GM13976 (cell line): ENCODE measurements at places on chromosomes 7 and 10.

DNA sequence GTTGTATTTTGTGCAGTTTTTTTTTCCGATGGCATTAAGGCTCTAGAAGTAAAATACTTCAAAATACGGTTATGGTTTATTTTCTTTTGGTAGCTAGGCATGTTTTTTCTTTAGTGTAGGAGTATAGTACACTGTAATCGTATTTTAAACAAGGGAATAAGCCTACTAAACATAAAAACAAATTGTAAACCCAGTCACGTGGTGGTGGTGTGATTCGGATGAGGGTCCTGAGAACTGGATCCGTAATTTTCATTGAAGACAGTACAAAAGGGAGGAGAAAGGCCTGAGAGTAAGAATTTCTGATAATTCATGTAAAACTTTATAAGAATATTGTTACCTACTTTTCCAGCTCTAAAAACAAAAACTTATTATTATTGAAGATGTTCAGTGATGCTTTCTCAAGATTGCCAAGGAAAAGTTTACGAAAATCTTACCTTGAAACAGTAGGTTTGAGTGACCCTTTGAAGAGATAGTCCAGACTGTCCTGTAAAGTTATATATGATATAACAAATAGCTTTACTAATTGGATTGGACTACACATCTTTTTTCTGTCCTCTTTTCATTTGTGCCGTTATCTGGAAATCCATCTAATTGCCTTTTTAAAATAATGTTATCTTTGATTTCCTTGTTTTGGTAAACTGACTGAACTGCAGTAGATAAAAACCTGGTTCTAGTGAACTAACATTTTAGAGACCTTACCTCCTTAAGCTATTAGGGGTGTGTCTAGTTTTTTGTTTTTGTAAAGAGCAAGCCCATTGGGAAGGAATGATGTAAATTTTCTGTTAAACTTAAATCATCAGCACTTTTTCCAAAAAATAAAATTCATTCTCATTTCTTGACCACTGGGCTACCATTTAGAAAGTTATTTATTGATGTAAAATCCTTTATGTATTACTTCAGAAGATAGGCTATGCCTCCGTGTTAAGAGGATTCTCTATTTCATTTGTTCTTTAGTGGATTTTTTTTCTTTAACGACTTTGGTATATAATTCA lies 1.0 kb upstream of the PBLD start:
- DNase-seq = no peak

DNA sequence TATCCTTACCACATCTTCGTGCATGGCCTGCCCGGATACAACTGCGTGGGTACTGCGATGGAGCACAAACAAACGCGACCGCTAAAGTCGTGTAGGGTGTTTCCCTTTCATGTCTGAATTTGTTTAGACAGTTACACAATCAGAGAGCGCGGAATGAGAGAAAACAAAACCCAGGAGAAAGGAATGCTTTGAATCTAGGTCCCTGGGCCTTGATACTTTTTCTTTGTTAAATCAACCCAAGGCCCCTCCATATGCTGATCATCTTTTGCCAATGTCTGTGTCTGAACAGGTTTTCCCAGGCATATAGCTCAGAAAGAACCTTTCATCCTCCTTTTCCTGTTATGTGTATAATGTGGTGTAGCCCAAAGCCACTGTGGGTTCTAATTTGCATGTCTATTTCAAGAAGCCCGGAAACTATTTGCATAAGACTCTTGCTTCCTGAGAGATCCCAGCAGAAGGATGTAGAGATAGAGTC lies 145.8 kb downstream of the FRMD4A start:
- peak; percentile 66 for DNase-seq

GRCh38 chr10:67802767-67803538 lies 35.0 kb downstream of the DNAJC12 start:
- DNase-seq = no peak

DNA sequence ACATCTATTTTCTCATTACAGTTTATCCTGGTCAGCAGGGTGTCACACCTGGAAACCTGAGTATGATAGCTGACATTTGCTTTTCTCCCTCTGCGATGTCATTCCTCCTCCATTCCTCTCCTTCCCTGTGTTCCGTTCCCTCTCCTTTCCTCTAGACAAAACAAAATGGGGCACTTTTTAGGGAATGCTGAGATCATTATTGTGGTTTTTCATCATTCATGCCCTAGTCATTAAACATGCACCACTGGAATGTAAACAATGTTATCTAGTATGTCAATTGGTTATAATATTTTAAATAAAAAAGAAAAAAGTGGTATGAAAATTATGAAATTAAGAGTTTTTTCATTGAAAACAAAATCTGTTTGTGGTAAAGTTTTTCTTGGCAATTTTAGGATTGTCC lies 132.6 kb downstream of the MAPK8 start:
- DNase-seq = no peak

- DNase-seq = no peak
These were observed 21.8 kb upstream of the LRRC4 start for GRCh38 chr7:128053023-128053422.

DNA sequence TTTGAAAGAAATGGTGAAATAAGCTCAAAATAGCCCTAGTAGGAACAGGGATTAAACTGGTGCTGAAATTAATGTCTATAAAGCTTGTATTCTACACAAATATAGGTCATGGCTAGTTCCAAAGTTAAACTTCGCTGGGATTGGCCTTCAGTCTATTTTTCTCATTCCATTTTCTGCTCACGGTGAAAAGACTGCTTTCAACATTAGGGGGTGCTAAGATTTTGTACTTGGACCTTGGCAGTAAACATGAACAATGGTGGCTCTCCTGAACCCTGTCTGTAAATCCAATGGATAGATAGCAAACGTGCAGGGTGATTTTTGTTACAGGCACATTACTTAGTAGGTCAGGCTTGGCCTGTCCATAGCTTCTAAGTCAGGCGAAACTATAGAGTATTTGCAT lies 36.0 kb upstream of the RSU1 start:
- peak; percentile 16 for DNase-seq

DNA sequence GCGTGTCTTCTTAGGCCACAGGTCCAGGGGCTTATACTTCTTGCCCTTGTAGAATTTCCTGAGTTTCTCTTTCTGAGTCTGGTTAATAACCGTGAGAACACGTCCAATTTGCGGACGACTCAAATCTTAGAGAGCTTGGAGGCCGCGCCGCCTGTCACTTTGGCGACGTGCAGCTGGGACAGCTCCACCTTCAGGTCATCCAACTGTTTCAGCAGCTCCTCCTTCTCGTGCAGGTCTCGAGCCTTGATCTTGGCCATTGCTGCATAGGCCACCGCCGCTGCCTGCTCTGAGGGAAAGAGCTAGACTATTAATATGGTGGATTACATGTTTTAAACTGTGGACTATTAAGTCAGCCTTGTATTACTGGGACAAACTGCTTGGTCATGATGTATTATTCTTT lies 26.9 kb downstream of the EVX1 start:
- DNase-seq = no peak

DNA sequence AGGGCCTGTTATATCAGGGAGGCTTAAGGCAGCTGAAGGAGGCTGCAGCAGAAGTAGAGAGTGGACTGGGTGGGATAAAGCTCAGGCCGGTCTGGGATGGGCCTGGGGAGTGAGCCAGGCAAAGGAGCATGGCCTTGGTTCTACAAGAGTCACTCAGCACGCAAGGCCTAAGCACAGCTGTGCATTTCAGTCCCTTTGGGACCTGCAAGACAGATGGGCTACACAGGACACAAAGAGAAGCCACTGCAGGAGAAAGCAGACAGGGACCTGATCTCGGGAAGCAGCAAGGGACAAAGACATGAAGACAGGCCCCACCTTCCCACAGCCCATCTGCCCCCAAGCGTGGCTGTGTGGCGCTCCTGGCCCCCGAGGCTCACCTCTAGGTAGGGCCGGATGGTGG lies 29.4 kb downstream of the RRP12 start:
- DNase-seq = no peak

DNA sequence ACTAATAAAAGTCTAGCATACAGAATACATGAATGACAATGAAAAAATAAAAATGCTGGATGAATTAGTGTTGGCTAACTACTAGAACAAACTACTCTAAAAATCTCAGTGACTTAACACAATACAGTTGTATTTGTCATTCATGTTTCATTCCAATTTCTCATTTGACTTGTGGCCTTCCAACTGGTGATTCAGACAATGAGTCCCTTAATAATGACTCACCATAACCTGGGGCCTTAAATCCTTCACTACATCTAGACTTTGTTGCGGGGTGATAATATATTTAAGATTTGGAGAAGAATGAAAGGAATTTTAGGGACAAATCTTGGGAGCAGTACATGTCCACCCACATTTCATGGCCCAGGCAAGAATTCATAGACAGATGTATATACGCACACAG lies 90.5 kb upstream of the POM121L12 start:
- no peak for DNase-seq

GRCh38 chr7:70590126-70590854 lies 541.7 kb upstream of the GALNT17 start:
- DNase-seq = no peak

DNA sequence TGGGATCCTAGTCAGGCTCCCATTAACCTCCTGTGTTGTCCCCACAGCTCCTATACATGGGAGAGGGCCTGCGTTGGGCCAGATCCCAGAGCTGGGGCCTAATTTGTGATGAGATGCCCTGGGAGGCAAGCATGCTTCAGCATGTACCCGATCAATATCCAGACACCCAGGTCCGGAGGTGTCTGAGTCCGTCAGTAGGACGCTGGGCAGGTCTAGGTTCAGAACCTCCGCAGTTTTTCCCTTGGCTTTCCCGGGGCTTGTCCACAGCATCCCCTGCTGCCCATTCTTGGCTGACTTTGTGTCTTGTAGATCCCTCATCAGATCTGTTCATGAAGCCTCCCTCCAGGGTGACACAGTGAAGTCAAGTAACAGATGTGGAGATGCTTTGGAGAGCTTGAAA lies 32.7 kb upstream of the RBAK start:
- DNase-seq = no peak

DNA sequence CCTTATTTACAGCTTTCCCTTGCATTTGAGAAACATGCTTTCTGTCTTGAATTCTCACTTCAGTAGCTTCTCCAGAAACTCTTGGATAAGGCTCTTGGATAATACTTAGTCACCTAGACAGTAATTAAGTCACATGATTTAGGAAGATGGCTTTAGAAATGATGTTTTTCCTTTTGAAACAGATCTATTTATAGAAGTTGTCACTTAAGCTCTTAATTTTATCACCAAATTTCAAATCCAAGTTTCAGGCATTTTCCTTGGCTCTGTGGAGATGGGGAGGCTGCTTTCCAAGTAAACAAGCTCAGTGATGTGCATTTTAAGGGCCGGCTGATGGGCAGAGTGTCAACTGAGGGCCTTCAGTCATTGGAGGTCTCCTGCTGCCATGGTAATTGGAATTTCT lies 130.3 kb downstream of the SRI start:
- DNase-seq = no peak

DNA sequence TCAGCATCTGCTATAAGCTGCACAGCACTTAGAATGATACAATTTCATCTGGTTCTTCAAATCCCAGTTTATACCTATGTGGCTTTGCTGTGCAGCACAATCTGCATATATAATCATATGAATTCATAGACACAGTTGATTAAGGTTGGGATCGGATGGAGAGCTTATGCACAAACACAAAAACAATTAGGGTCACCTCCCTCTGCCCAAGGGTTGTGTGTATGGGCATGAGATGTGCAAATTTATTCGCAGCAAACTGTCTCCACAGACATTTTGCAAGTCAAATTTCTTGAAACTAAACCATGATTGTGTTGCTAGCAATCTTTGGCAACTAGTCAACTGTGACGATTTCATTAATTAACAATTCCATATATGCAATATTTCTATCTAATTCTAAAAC lies 955.7 kb downstream of the SORCS3 start:
- no peak for DNase-seq

GRCh38 chr10:48981310-48981907 lies 41.8 kb upstream of the LRRC18 start:
- peak; percentile 78 for DNase-seq

- DNase-seq = no peak
These were observed 210.6 kb downstream of the TCF7L2 start for GRCh38 chr10:113160641-113161040.

DNA sequence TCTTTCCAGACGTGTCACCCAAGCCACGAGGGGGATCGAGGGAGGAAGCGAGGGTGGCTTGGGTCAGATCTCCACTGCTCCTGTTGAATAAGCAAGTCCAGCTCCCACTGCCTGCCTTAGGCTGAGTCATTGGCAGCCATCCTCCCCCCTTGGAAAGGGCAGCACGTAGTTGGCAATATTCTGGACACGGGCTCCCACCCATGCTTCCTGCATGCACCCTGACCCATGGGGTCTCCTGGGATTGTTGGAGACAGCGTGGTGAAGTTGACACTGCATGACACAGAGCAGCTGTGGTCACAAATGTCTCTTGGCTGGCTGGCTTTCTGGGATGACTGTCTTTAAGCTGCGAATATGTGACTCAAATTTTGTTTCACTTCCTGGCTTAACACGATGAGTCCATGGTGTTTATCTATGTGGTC lies 11.2 kb downstream of the BTBD16 start:
- DNase-seq = no peak

DNA sequence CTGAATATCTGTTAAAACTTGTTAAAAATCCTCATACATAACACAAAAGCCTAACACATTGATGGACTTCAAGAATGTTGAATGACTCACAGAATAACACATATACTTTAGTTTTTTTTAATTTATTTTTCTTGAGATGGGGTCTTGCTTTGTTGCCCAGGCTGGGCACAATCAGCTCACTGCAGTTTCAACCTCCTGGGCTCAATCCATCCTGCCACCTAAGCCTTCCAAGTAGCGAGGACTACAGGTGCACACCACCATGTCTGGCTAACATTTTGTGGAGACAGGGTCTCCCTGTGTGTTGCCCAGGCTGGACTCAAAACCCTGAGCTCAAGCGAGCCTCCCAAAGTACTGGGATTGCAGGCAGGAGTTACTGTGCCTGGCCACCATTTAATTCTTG lies 28.1 kb downstream of the SUV39H2 start:
- DNase-seq = no peak

- DNase-seq = no peak
These were observed 169.5 kb downstream of the SNX13 start for GRCh38 chr7:17770710-17771375.

- DNase-seq = no peak
These were observed 34.3 kb downstream of the HTRA1 start for GRCh38 chr10:122495406-122496340.

DNA sequence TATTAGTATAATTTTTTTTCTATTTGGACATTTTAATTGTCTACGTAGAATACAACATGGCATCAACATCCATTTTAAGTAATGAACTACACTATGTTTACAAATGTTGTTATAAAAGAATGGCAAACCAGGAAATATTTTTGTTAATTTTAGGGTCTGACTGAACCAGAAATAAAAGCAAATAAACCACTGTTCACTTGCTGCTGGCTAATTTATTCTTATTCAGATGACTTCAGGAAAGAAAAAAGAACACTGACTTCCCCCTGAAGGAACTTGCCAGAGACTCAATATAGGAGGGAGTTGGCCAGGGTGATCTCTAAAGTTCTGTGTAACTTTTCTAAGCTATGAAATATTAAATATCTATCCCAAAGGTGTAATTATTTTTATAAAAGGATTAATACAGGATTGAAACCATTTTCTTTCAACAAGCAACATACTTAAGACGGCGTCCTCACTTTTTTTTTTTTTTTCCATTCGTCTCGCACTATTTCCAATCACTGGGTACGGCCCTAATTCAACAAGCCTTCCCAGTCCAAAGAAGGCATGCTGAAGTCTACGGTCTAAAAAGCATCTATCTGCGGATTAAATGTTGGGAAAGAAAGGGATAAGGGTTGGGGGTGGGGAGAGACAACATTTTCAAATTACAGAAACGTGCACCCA lies 1.2 kb downstream of the USP6NL start:
- DNase-seq = no peak
